Breast epithelium (tissue), 4 donors: ENCODE measurements at places on chromosomes 7 and 10.

GRCh38 chr10:113091920-113092319, 141.9 kb downstream of the TCF7L2 start:
- H3K4me1 ChIP-seq = no peaks in the 10 kb centered on the region
- peak overlapping the region; percentile 64 for H3K27ac ChIP-seq
- no peak for DNase-seq
- no peaks in the 10 kb centered on the region for H3K36me3 ChIP-seq
- H3K27me3 ChIP-seq = no peaks in the 10 kb centered on the region

DNA sequence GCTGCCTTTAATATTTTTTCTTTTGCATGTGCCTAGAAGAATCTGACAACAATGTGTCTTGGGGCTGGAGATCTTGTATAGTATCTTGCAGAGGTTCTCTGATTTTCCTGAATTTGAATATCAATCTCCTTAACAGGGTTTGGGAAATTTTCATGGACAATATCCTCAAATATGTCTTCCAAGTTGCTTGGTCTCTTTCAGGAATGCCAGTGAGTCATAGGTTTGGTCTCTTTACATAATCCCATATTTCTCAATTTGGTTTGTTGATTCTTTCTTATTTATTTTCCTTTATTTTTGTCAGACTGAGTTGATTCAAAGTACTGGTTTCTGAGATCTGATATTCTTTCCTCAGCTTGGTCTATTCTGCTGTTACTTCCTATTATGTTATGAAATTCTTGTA, 208.7 kb upstream of the GLI3 start:
- no peaks in the 10 kb centered on the region for H3K36me3 ChIP-seq
- no peak overlapping the region for H3K27ac ChIP-seq
- no peaks in the 10 kb centered on the region for H3K4me1 ChIP-seq
- DNase-seq = no peak
- H3K4me3 ChIP-seq = no peak overlapping the region
- H3K27me3 ChIP-seq = no peaks in the 10 kb centered on the region

- DNase-seq = no peak
- no peak overlapping the region for H3K27ac ChIP-seq
- no peak overlapping the region for H3K4me3 ChIP-seq
- no peaks in the 10 kb centered on the region for H3K36me3 ChIP-seq
These were observed 87.5 kb downstream of the ANKRD7 start for GRCh38 chr7:118312051-118312450.

DNA sequence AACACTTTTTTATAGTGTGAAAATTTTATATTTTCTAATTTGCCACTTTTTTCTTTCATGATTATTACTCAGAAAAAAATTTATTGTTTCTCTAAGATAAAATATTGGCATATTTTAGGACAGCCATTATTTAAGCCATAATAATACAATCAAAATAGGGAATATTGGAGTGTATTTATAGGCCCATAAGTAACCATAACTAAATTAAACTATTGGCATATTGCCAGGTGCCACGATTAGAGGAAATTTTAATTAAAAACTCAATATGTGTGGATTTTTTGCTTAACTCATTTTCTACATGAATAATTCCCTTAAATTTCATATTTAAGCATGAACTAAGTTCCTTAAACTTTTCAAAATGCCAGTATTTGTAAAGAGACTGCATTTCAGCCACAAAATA, 587.8 kb downstream of the IPMK start:
- H3K27ac ChIP-seq = no peak overlapping the region
- no peak for DNase-seq
- H3K27me3 ChIP-seq = no peaks in the 10 kb centered on the region

- H3K4me3 ChIP-seq = no peak within 1 kb of the TSS
- H3K27ac ChIP-seq = no peak within 1 kb of the TSS
- H3K4me1 ChIP-seq = no peaks in the 10 kb centered on the region
These were observed at the start of gene TBATA for GRCh38 chr10:70785190-70785589. Gene TBATA, minus strand, starts transcription at chr10:70785377. Its CDS starts 1,998 bp downstream, at chr10:70783379.

DNA sequence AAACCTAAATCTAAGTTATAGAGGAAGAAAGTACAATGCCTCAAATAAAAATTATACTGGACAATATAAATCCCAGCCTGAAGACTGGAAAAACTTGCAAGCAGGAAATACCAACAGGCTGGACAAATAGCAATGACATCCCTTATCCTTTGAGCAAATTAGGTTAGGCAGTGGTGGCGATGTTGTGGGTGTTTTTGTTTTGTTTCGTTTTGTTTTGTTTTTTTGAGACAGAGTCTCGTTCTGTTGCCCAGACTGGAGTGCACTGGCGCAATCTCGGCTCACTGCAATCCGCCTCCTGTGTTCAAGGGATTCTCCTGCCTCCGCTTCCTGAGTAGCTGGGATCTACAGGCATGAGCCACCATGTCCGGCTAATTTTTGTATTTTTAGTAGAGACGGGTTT, 57.3 kb upstream of the TES start:
- H3K4me3 ChIP-seq = no peak overlapping the region
- H3K36me3 ChIP-seq = no peaks in the 10 kb centered on the region
- DNase-seq = no peak
- no peaks in the 10 kb centered on the region for H3K27me3 ChIP-seq

DNA sequence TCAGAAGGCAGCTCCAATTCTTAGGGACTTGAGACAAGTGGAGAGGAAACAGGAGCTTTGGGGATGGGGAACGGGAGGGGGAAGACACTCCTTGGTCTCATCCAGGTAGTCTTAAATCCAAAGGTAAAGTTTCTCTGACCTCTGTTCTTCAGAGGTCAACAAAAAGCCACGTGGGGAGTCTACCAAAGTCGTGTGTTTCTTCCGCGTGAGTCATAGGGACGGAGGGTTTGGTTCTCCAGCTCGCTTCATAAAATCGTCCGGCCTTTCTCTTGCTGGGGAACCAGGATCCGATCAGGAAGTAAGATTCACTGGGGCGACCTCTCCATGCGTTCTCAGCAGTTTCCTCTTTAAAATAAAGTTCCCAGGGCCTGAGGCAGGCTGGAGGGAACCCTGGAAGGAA, 275.7 kb downstream of the TCERG1L start:
- no peak for DNase-seq
- H3K4me3 ChIP-seq = no peak overlapping the region
- H3K27ac ChIP-seq = no peak overlapping the region
- H3K4me1 ChIP-seq = no peaks in the 10 kb centered on the region
- H3K36me3 ChIP-seq = no peaks in the 10 kb centered on the region
- H3K27me3 ChIP-seq = no peaks in the 10 kb centered on the region

- DNase-seq = no peak
- no peaks in the 10 kb centered on the region for H3K36me3 ChIP-seq
- peak overlapping the region; percentile 75 for H3K27ac ChIP-seq
- peaks cover 11% of the 10 kb centered on the region for H3K27me3 ChIP-seq
These were observed 145.3 kb downstream of the CELF2 start for GRCh38 chr10:11162828-11163599.

GRCh38 chr7:51005074-51005473, 222.4 kb upstream of the GRB10 start:
- H3K4me3 ChIP-seq = no peak overlapping the region
- no peaks in the 10 kb centered on the region for H3K27me3 ChIP-seq
- DNase-seq = no peak
- H3K27ac ChIP-seq = no peak overlapping the region
- no peaks in the 10 kb centered on the region for H3K36me3 ChIP-seq

- H3K27ac ChIP-seq = no peak overlapping the region
- H3K4me3 ChIP-seq = no peak overlapping the region
- no peaks in the 10 kb centered on the region for H3K27me3 ChIP-seq
These were observed 9.4 kb upstream of the TMEM168 start for GRCh38 chr7:112799448-112800120.

- no peaks in the 10 kb centered on the region for H3K27me3 ChIP-seq
- no peaks in the 10 kb centered on the region for H3K36me3 ChIP-seq
- no peaks in the 10 kb centered on the region for H3K4me1 ChIP-seq
- no peak overlapping the region for H3K4me3 ChIP-seq
- no peak overlapping the region for H3K27ac ChIP-seq
These were observed 96.2 kb downstream of the SGMS1 start for GRCh38 chr10:50527442-50528043.

- H3K4me3 ChIP-seq = no peak overlapping the region
- H3K27ac ChIP-seq = no peak overlapping the region
- H3K27me3 ChIP-seq = no peaks in the 10 kb centered on the region
- H3K4me1 ChIP-seq = no peaks in the 10 kb centered on the region
- DNase-seq = no peak
- H3K36me3 ChIP-seq = no peaks in the 10 kb centered on the region
These were observed 69.1 kb downstream of the MEST start for GRCh38 chr7:130560972-130561371.

- no peaks in the 10 kb centered on the region for H3K36me3 ChIP-seq
- no peaks in the 10 kb centered on the region for H3K4me1 ChIP-seq
- no peak for DNase-seq
- no peaks in the 10 kb centered on the region for H3K27me3 ChIP-seq
- no peak overlapping the region for H3K4me3 ChIP-seq
These were observed 154.6 kb upstream of the TARP start for GRCh38 chr7:38428041-38428440.

DNA sequence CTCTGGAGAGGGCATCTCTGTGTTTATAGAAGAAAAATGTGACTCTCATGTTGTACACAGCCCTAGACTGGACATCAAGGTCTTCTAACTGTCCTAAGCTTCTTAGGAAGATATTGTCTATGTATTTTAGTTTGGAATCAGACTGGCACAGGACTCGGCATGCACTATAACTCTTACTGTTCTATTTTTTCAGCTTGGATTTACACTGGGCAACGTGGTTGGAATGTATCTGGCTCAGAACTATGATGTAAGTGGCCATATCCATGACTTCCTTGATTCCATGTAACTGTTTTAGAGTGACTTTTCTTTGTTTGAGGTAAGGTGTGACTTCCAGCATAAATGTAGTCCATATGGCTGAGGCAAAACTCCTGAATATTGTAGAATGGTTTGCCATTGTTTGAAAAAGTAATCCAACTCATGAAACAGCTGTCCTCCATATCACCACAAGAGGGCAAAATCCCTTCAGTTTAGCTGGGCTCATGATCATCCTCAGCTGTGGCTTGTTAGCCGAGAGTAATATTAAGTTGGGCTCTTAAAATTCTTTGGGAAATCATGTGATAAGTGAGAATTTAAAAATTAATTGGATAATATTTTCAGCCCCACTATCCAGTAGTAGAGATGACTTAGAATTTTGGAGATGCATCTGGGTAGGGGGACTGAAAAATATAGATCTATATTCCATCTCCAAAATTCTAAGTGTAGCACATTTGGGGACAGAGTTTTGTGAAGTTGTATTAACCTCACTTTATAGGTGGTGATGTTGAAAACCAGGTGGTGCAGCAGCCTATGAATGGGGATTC, 10.4 kb downstream of the STMP1 start:
- peak overlapping the region; percentile 22 for H3K27ac ChIP-seq
- H3K36me3 ChIP-seq = peaks cover 4% of the 10 kb centered on the region
- DNase-seq = no peak
- H3K4me1 ChIP-seq = peaks cover 2% of the 10 kb centered on the region
- no peak overlapping the region for H3K4me3 ChIP-seq
- H3K27me3 ChIP-seq = no peaks in the 10 kb centered on the region

GRCh38 chr7:22909917-22910316, 87.3 kb upstream of the TOMM7 start:
- H3K4me1 ChIP-seq = no peaks in the 10 kb centered on the region
- H3K36me3 ChIP-seq = no peaks in the 10 kb centered on the region
- H3K27ac ChIP-seq = no peak overlapping the region
- no peaks in the 10 kb centered on the region for H3K27me3 ChIP-seq

- H3K4me3 ChIP-seq = no peak overlapping the region
- DNase-seq = no peak
- no peaks in the 10 kb centered on the region for H3K36me3 ChIP-seq
These were observed 128.3 kb downstream of the PTPN20 start for GRCh38 chr10:47039562-47039913.

GRCh38 chr7:155453296-155454182, 4.4 kb upstream of the EN2 start:
- no peak overlapping the region for H3K27ac ChIP-seq
- H3K36me3 ChIP-seq = no peaks in the 10 kb centered on the region
- DNase-seq = no peak
- peak overlapping the region; percentile 43 for H3K4me3 ChIP-seq

- H3K27ac ChIP-seq = no peak overlapping the region
- DNase-seq = no peak
- no peaks in the 10 kb centered on the region for H3K4me1 ChIP-seq
- H3K36me3 ChIP-seq = no peaks in the 10 kb centered on the region
- no peaks in the 10 kb centered on the region for H3K27me3 ChIP-seq
- no peak overlapping the region for H3K4me3 ChIP-seq
These were observed 35.7 kb upstream of the MDFIC start for GRCh38 chr7:114886241-114886640.

DNA sequence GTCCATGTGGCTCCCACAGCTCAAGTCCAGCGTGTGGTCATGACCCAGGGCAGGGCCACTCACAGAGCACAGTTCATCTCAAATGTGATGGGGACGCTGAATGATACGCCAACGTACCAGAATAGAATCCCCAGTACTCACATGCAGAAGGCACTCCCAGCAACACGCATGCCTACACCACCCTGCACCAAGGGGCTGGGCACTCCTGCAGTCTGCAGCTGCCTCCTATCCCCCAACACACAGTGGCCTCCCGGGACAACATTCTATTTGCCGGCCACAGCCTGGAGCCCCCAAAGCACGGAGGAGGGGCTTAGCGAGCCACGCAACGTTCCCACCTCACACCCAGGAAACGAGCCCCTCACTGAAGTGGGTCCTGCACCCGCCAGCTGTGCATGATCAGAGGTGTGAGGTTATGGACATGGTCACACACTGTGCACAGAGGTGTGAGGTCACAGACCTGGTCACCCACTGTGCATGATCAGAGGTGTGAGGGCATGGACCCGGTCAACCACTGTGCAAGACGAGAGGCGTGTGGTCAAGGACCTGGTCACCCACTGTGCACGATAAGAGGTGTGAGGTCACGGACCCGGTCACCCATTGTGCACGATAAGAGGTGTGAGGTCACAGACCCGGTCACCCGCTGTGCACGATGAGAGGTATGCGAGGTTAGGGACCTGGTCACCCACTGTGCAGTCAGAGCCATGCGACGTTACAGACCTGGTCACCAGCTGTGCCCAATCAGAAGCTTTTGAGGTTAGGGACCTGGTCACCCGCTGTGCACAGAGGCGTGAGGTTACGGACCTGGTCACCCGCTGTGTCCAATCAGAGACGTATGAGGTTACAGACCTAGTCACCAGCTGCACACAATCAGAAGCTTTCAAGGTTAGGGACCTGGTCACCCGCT, 182.8 kb downstream of the DIP2C start:
- H3K4me3 ChIP-seq = no peak overlapping the region
- H3K36me3 ChIP-seq = no peaks in the 10 kb centered on the region
- no peaks in the 10 kb centered on the region for H3K4me1 ChIP-seq
- H3K27ac ChIP-seq = no peak overlapping the region
- DNase-seq = no peak

DNA sequence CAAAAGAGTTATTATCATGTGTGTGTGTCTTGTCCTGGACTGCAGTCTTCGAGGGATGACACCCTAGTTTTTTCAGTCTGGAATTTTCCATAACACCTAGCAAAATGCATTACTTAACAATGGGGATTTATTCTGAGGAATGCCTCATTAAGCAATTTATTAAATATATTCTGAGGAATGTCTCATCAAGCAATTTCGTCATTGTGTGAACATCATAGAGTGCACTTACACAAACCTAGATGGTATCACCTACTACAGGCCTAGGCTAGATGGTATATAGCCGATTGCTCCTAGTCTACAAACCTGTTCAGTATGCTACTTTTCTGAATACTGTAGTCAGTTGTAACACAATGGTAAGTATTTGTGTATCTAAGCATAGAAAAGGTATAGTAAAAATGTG, 1.1 kb upstream of the STEAP4 start:
- H3K36me3 ChIP-seq = no peaks in the 10 kb centered on the region
- no peaks in the 10 kb centered on the region for H3K4me1 ChIP-seq
- peak overlapping the region; percentile 83 for H3K27ac ChIP-seq
- DNase-seq = no peak
- no peaks in the 10 kb centered on the region for H3K27me3 ChIP-seq
- H3K4me3 ChIP-seq = no peak overlapping the region
